Fibroblast of gingiva (primary cell): ENCODE measurements at places on chromosomes 7 and 10.

- DNase-seq, result no peak
These were observed 61.7 kb upstream of the PPP2R2D start for GRCh38 chr10:131838966-131839742.

DNA sequence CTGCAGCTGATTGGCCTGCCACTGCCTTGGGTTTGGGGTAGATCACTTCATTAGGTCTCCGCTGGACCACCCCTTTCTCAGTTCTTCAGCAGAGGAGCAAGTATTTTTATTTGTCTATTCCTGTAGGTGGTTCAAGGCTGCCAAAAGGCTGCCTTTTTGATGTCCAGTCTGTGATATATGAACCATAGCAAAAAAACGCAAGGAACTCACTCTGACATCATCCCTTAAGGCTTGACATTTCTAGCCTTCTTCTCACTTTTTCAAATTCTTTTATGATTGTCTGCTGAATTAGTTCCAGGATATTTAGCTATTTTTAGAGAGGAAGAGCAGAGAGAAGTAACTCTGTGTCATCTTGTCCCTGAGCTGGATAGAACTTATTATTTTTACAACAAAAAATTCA is 269.2 kb downstream of the BAMBI start:
- DNase-seq, result no peak

DNA sequence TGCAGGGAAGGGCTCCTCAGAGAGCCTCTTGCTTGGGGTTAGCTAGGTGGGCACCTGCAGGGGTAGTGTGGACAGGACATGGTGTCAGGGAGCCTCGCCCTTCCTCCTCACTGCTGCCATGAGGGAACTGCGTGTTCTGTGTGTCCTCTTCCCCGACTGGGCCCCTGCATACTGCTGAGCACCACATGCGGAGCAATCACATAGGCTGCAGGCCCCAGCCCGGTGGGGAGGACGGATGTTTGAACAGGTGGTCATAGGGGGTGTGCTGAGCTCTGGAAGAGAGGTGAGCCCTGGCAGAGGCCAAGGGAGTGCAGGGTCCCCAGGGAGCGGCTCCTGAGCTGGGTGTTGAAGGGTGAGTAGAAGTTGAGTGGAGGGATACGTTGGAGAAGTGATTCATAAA is 48.3 kb upstream of the ZMIZ2 start:
- no peak for DNase-seq

- no peak for DNase-seq
These were observed 572.4 kb upstream of the LRRTM3 start for GRCh38 chr10:66353422-66353821.

DNA sequence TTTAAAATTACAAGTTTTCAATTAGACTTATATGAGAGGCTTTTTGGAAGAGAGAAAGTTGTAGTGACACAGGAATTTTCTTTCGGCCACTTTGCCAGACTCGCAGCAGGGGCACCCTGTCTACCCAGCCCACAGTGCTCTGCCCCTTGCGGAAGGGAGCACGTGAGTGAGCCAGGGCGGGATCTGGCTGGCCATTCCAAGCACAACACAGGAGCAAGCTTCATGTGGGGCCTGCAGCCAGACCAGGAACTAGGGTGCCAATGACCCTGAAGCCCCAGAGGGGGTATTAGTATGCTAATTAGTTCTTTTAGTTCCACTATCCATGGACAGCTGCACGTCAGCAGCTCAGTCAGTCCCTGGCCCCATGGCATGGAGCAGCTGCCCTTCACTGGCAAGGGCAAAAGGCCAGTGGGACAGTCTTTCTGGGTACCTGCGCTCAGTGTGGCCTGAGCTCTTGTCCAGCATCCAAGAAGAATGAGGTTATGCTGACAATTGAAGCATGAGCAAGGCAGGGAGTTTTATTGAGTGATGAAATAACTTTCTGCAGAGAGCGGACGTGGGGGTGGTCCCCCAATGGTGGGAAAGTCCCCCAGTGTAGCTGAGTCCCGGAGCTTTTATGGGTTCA is 251.1 kb upstream of the CSTF2T start:
- DNase-seq, result no peak

GRCh38 chr7:120273476-120273975 is 551 bp downstream of the KCND2 start:
- peak; percentile 18 for DNase-seq

DNA sequence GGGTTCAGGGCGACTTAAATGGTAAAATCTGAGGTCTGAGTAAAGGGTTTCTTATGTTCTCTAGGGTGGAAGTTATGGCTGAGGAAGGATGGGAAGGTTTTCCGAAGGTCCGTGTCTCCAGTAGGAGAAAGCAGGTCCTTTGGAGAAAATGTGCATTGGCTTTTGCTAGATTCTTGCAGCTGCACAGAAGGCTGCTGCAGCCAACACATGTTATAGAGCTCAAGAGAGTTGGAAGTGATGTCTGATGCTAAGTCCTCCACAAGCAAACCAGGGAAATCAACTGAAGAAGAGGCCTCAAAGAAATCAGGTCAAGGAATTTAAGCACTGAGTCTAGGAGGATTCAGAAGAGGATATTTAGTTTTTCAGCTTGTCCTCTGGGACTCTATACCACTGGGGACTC is 404.6 kb downstream of the LRMDA start:
- DNase-seq, result no peak

- DNase-seq, result no peak
These were observed 6.8 kb downstream of the FAM131B start for GRCh38 chr7:143355450-143356385.

DNA sequence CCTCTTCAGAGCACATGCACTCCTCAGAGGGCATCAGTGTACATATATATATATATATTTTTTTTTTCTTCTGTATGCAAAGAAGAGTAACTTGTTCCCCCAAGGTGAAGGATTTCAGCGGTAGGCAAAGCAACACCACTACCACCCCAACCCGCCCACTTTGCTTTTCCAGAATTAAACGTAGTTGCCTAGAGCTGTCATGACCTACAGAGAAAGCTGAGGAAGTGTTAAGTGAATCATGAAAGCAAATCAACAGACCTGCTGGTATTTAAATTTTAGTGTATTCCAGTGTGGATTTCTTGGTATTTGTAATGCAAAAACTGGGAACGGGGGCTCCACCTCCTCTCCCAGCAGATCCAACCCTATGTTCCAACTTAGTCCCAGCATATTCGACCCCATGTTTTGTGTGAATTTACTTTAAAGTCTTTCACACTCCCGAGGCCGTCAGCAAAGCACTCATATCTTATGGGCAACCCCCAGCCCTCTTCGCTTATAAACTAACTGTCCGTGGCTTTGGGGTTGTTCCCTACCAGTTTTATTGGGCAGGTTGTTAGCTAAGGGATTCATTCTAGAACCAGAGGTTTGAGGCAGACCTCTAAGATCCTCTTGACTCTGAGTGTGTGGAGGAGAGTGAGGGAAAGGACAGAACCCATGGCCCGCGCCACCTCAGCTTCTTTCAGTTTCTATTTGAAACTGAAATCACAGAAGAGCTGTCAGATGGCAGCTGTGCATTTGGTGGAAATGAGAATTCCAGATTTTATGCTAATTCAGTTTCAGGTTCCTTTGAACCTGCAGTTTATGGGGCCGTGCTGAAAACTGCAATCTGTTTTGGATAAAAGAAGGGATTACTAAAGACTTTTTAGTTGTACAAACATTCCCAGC is 450.2 kb upstream of the GALNT17 start:
- no peak for DNase-seq

GRCh38 chr7:24948739-24949138 is 31.2 kb downstream of the OSBPL3 start:
- no peak for DNase-seq

DNA sequence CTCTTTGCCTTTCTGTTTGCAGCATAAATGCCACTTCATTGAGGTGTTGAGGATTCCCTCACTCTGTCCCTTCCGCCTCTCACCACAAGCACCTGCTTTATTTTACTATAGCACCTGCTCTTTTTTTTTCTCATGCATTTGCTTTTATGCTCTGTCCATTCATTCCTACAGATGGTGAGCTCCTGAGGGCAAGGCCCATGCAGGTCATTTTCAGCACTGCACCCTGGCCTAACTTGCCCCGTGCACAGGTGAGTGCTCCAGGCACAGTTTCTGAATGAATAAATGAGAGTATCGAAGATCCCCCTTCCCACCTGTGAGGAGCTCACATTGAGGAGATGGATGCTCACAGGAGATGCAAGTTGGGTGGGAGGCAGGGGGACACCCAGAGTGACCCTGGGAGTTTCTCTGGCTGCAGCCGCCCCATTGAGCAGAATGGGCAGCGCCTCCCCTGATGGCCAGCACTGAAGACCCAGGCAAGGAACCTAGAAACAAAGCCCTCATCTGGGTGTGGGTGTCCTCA is 1.2 kb upstream of the AKR1E2 start:
- DNase-seq, result no peak

DNA sequence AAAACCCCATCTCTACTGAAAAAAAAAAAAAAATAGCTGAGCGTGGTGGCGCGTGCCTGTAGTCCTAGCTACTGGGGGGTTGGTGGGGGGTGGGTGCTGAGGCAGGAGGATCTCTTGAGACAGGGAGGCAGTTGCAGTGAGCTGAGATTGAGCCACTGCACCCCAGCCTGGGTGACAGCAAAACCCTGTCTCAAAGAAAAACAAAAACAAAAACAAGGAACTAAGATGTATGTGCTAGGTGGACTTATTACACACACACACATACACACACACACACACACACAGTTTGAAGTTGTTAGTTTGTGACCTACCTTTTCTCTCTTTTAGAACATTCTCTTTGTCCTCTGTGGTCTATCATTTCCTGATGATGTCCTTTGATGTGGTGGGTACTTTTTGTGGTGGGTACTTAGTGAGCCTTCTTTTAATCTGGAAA is 53.5 kb downstream of the EXOC6 start:
- no peak for DNase-seq

- DNase-seq, result no peak
These were observed 456.1 kb upstream of the FOXK1 start for GRCh38 chr7:4225881-4226523.

- no peak for DNase-seq
These were observed 125.6 kb downstream of the FANK1 start for GRCh38 chr10:126021833-126022500.

DNA sequence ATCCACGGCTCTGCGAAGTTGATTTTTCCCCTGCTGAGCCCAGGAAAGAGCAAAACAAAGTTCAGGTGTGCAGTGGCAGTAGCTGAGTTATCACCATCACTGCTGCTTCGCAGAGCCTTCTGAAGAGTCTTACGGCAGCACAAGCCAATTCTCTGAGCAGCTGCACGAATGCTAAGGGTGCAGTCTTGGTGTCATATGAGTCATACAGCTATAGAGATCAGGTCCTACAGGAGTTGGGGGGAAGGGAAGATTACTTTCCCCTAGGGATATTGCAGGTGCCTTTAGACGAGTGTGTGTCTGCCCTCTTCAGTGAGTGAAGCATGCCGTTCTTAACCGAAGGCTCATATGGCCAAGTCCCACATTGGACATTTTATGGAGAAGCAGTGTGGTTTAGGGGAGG is 227.8 kb downstream of the CELF2 start:
- DNase-seq, result no peak

DNA sequence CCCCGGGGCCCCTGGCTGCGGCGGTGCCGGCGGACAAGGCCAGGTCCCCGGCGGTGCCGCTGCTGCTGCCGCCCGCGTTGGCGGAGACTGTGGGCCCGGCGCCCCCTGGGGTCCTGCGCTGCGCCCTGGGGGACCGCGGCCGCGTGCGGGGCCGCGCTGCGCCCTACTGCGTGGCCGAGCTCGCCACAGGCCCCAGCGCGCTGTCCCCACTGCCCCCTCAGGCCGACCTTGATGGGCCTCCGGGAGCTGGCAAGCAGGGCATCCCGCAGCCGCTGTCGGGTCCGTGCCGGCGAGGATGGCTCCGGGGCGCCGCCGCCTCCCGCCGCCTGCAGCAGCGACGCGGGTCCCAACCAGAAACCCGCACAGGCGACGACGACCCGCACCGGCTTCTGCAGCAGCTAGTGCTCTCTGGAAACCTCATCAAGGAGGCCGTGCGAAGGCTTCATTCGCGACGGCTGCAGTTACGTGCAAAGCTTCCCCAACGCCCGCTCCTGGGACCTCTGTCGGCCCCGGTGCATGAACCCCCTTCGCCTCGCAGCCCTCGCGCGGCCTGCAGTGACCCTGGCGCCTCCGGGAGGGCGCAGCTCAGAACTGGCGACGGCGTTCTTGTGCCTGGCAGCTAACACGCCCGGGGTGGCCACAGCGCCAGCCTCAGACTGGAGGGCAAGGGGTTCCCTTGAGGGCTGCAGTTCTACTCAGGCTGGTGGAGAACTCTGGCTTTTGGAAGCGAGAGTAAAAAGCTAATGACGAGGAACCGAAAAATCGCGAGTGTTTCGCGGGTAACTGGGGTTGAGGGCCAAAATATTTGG is 804 bp downstream of the FRAT1 start:
- peak; percentile 32 for DNase-seq

DNA sequence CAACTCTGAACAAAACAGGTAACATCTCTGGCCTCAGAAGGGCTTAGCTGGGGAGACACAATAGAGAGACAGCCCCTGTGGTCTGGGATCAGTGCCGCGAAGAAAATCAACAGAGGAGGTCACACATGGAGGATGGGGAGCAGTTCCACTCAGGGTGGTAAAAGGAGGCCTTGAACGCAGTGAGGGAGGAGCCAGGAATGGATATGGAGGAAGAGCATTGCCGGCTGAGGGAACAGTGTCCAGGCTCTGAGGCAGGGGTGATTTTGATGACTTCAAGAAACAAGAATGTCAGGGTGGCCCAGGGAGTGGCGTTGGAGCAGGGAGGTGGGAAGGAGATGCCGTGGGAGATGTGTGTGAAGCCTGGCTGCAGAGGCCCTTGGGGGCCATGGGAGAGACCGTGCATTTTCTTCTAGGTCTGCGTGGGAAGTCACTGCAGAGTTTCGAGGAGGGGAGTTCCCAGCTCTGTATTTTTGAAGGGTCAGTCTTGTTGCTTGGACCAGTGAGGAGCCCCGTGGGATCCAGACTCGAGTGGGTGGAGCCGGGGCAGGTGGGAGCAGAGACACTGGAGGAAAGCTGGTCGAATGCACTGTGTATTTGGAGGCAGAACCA is 35.7 kb upstream of the SH2D4B start:
- DNase-seq, result no peak

- DNase-seq, result no peak
These were observed 53.9 kb upstream of the IL6 start for GRCh38 chr7:22672846-22673680.

DNA sequence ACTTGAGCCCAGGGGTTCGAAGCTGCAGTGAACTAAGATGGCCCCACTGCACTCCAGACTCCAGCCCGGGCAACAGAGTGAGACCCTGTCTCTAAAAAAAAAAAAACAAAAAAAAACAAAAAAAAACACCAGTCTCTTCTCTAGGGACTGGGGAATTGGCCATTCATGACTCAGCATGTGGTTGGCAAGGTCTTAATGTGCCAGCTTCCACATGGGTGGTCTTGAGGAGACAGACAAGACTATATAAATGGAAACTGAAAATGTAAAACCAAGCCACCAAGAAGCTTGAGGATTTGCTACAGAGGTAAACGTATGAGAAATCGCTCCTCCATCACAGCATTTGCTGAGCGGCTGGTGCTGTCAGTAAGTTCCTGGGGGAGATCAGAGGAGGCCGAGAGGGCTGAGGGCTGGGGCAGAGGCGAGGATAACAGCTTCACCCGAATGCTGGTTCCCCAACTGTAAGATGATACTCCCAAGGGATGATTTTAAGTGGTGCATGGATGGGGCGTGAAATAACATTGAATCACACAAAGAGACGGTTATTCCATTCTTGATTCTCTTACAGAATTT is 128.7 kb downstream of the C10orf105 start:
- DNase-seq, result no peak
